ENCODE measurements at places on chromosomes 16 and 17.
A peak's percentile ranks its signal among the peaks of the same experiment; 100 is the strongest.

DNA sequence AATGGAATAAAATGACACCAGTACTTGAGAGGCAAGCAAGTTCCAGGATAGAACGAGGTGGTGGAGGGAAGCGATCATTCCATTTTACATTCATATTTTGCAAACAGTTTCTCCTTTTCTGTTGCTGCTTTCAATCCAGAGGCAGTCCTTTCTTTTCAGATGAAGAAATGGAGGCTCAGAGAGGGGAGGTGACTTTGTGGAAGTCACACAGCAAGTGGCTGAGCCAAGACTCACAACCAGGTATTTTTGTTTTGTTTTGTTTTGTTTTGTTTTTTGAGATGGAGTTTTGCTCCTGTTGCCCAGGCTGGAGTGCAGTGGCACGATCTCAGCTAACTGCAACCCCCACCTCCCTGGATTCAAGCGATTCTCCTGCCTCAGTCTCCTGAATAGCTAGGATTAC is 29.3 kb downstream of the GPR142 start:
- DNase-seq, result no peak

- no peak for DNase-seq
These were observed 28.2 kb downstream of the LAT start for GRCh38 chr16:29012913-29013553.

DNA sequence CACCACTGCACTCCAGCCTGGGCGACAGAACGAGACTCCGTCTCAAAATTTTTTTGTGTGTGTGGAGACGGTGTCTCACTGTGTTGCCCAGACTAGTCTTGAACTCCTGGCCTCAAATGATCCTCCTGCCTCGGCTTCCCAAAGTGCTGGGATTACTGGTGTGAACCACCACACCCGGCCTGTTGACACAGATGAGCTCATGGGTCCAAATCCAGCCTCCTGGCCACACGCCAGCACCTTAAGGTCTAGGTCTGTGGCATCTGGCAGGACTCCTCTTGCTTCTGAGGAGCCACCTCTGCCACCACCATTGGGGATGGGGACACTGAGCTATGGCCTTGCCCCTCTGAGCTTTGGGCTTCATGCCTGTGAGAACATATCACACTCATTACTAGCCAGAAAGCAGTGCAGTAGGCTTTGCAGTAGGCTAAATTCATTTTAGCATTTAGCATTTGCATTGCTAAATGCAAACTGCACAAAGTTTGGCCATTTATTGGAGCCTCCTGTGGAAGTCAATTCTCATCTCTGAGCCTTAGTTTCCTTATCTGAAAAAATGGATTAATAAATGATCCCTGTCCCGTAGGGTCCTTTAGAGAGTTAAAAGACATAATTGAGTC is 5.5 kb upstream of the CDIPT start:
- no peak for DNase-seq

DNA sequence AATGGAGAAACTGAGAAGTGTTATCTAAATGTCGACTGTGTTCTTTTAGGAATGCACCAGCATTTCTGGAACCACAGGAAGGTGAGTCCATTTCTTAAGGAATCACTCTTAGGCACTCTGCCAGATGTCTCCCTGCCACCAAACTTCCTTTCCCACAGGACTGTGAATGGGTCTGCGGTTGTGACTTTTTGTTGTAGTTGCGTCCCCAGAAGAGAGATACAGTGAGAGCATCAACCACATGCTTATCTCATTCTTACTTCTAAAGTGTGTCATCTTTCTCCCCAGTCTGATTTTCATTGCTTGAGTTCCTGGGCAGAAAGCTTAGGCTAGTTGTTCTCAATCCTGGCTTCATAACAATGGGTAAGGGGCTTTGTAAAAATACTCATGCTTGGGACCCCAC is 13.4 kb downstream of the ITPRIPL2 start:
- DNase-seq, result no peak

DNA sequence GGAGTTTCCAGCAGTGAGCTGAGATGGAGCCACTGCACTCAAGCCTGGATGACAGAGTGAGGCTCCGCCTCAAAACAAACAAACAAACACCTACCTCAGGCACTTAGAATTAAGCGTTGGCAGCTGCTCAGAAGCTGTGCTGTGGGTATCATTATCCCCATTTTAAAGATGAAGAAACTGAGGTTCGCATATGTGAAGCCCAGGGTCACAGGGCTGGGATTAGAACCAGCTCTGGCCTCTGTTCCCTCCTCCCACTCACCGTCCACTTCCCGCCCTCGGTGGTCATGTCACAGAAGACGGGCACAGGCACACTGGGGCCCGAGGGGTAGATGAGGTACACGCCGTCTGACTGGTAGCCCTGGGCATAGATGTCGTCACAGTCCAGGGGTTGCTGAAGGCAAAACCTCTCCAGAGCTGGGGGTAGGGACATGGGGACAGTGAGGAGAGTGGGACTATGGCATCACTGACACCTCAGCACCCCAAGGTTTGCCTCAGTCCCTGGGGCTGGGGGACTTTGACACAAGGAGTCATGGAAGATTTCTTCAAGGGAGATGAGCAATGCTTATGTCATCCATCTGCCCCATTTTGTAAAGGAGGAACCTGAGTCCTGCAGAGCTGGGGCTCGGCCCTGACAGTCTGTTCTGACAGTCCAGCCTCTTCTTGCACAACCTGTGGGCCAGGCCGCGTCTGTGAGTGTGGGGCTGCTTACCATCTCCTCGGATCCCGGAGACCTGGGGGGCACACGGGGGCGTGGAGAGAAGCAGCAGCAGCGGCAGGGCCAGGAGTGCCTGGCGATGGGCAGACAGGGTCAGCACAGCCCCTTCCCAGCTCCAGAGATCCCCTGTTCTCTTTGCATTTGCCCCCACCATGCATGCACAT is 700 bp downstream of the MFAP4 start:
- DNase-seq, result no peak

DNA sequence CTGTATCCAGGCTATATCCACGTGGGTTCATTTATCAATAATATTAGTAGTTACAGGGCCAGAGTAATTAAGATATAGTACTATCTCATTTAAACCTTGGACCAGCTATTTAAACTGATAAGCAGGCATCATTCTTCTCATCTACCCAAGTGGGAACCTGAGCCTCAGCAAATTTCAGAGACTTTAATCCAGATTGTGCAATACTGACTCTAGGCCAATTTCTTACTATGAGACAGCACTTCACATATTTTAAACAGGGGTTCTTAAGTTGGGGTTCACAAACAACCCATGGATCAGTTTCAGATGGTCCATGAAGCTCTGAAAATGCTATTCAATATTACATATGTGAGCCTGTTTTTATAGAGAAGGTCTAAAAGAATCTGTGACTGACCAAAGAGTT is 302.7 kb upstream of the PSMD7 start:
- DNase-seq, result no peak

DNA sequence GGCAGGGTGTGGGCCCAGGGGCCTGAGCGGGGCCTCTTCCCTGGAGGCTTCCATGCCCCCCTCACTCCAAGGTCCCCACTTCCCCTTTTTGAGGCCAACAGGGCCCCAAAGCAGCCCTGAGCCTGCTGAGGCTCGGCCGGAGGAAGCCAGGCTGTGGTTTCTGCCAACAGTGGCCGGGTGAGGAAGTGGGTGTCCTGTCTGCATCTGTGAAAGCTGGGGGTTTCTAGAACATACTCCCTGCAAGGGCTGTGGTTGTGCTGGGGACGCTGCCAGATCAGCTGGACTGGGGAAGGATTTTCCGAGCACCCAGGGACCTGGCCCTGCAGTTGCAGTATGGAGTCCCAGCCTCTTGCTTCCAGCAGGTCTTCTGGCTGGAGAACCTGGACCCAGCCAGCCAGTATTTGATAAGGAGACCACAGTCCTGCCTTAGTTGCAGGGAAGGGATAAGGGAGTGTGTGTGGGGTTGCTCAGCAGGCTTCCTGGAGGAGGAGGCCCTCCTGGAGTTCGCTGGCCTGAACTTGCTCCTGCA is 15.7 kb downstream of the ADCY7 start:
- peak; percentile 85 for DNase-seq

GRCh38 chr16:11356573-11357331 is 11.5 kb downstream of the RMI2 start:
- no peak for DNase-seq

Data from GM19239 (cell line).